ENCODE measurements at places on chromosomes 6 and 20.
A peak's percentile ranks its signal among the peaks of the same experiment; 100 is the strongest.

- no peak for DNase-seq
Measured at GRCh38 chr6:132204591-132204990, 196.7 kb downstream of the MOXD1 start.

GRCh38 chr20:3757268-3757667 lies 10.3 kb downstream of the ADISSP start:
- DNase-seq = no peak

- DNase-seq = peak; percentile 25
Measured at GRCh38 chr20:40683894-40684268, 5.2 kb downstream of the MAFB start.

- no peak for DNase-seq
Measured at GRCh38 chr6:4074478-4075235, 4.3 kb downstream of the FAM217A start.

DNA sequence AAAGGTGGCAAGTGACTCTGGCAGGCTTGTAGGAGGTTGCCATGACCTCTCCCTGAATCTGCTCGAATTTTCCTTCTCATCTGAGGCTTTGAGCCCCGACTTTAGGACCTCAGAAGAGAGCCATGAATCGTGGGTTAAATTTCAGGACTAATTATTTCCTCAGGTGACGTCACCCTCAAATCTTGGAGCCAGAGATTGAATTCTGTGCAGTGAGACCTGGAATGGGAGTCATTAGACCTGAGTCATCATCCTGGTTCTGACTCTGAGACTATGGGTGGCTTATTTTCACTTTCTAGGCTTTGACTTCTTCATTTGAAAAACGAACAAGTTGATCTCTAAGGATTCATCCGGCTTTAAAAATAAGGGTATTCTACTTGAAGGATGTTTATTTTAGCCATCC lies 48.5 kb upstream of the PDYN start:
- peak; percentile 92 for DNase-seq

GRCh38 chr20:43711098-43711654 lies 15.6 kb downstream of the GTSF1L start:
- no peak for DNase-seq

All from AG08395 (cell line).